Effector memory CD8-positive, alpha-beta T cell (primary cell): ENCODE measurements at places on chromosomes 5 and 9.

GRCh38 chr5:158802941-158803341, 296.8 kb downstream of the EBF1 start:
- H3K4me1 ChIP-seq: no peaks in the 10 kb centered on the region
- H3K27ac ChIP-seq: no peak overlapping the region
- DNase-seq: no peak

DNA sequence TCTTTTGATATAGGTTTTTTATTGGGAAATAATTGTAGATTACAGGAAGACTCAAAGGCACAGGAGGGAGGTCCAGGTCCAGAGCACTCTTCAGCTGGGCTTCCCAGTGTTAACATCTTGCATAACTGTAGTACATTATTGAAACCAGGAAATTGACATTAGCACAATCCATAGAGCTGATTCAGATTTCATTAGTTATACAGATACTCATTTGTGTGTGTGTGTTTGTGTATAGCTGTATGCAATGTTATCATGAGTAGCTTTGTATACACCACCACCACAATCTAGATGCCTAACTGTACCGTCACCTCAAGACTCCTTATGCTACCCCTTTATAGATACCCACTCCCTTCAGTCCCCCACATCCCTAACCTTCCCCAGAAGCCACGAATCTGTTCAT, 47.9 kb downstream of the SLC36A1 start:
- no peak overlapping the region for H3K4me3 ChIP-seq
- no peaks in the 10 kb centered on the region for H3K27me3 ChIP-seq
- H3K4me1 ChIP-seq: no peaks in the 10 kb centered on the region
- no peak for DNase-seq

DNA sequence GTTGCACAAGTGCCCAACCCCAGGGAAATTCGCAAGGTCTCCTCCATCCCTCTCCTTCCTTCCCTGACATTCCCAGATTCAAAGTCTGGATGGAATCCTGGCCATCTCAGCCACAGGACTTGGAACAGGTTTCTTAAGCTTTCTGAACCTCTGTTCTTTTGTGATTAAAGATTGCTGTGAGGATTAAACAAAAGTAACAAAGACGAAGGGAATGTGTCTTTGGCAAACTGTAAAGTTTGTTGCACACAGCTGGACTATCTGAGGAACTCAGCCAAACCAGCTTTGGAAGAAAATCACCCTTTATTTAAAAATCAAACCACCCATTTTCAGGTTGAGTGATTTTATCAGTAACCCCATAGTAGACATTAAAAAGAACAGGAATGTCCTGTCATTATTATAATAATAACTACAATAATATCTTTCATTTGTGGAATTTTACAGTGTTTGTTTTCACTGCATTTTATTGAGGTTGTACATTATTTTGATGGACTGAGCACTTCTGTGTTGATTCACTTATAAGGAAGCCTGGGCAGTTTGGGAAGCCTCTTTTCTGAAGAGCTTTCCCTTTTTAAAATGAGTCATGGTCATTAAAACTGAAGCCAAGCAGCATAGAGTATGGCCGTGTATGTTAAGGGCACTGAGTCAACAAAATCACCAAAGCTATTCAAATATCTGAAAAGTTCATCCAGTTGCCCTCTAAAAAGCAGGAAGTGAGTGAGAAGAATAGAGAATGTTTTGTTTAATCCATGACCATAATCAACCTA, 310.2 kb downstream of the AGTPBP1 start:
- no peak for DNase-seq
- peaks cover 76% of the 10 kb centered on the region for H3K27me3 ChIP-seq
- no peak overlapping the region for H3K27ac ChIP-seq
- no peaks in the 10 kb centered on the region for H3K36me3 ChIP-seq
- no peak overlapping the region for H3K4me3 ChIP-seq

- no peak overlapping the region for H3K27ac ChIP-seq
- H3K4me1 ChIP-seq: no peaks in the 10 kb centered on the region
- no peaks in the 10 kb centered on the region for H3K36me3 ChIP-seq
Observed at GRCh38 chr5:34639852-34640626, 16.1 kb upstream of the RAI14 start.

DNA sequence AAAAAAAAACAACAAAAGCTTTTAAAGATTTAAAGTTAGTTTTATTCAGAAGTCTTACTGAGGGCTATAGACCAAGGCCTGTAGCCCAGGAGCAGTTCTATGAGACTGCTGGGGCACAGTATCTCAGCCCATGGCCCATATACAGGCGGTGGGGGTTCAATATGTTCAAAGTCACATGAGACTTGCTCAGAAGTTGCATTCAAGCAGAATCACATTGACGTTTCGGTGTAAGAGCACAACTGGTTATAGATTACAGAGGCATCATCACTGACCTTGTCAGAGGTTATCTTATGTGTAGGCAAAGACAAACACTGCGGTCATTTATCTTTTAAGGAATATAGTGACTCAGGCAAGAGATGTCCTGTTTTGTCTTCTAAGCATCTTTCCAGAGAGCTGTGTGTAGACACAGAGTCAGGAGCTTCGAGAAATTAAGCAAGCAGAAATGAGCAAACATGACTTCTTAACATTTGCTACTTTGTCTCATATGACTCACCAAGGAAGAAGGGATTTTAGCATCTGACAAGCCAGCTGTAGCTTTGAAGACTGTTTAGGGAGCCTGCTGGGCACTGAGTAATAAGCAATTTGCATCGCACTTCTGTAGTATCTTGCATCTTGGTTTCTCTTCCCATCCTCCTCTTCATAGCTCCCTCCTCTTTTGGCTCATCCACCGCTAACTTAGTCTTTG, 12.9 kb upstream of the F2RL1 start:
- no peak overlapping the region for H3K4me3 ChIP-seq
- H3K36me3 ChIP-seq: no peaks in the 10 kb centered on the region
- H3K4me1 ChIP-seq: no peaks in the 10 kb centered on the region
- no peak overlapping the region for H3K27ac ChIP-seq
- peaks cover 24% of the 10 kb centered on the region for H3K27me3 ChIP-seq

DNA sequence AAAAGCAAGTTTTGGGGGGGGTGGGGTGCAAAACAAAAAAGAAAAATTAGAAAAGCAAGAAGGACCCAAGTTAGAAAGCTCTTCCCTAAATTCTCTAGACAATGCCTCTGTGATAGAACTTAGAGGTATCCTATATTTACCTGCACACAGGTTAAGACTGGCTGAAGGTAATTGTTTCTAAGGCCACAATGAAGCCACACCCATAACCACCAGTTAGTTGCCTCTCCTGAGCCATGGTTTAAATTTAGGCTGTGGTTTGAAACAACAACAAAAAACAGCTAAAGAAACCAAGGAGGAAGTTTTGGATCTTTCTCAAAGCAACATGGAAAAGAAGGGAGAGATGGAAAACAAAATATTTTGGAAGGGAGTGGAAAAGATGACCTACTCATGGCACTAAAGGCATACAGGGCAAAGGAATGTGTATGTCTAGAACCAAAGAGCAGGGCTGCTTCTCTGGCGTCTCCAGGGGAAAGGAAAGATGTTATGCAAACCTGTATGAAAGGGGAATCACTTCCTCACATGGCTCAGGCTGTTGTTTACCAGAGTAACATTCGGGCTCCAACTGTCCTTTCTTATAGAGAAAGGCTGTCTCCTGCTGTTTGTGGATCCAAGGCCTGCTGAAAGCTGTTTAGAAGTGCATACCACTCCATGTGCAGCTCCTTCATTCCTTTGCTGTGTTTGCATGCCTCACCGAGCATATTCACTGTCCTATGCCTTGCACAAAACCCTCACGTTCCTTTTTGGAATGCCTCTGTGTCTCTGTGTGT, 408.9 kb upstream of the MPDZ start:
- no peak overlapping the region for H3K27ac ChIP-seq
- DNase-seq: no peak
- no peaks in the 10 kb centered on the region for H3K4me1 ChIP-seq
- H3K4me3 ChIP-seq: no peak overlapping the region

DNA sequence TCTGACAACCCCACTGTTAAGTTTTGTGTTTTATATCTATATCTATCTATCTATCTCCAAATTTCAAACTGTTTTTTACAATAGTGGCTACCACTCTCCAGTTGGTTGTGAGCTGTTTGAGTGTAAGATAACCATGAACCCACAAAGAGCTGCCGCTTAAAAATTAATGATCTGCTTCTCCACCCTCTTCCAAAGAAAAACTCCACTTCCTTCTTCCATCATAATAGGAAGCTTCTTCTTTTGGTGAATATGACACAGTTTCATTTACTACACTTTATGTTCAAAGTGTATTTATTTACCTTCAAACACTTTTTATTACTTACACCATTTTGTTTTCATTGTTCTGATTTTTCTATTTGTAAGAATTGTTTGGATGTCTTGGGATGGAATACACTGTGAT, 37.9 kb downstream of the SPZ1 start:
- H3K4me1 ChIP-seq: no peaks in the 10 kb centered on the region
- no peaks in the 10 kb centered on the region for H3K36me3 ChIP-seq

- H3K4me3 ChIP-seq: no peak overlapping the region
- no peak overlapping the region for H3K27ac ChIP-seq
Observed at GRCh38 chr5:169260896-169261569, 39.9 kb downstream of the SLIT3 start.

GRCh38 chr5:125579182-125579581, 832.7 kb upstream of the ZNF608 start:
- H3K27ac ChIP-seq: no peak overlapping the region
- no peaks in the 10 kb centered on the region for H3K4me1 ChIP-seq
- H3K36me3 ChIP-seq: no peaks in the 10 kb centered on the region

DNA sequence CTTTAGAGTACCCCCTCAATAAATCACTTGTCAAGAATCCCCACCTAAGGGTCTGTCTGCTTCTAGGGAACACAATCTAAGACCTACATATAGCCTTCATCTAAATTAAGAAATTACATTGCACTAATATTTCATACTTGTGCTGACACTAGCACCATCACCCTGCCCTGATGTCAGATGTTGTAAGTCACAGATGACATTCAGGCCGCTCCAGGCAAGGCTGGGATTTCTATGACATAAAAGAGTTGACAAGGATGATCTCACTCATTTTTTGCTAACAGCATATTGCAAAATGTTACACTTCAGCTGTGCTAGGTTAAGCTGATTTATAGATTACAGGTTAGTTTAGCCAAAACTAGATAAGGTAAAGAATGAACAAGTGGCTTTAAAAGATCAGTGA, 372.5 kb upstream of the GRIA1 start:
- H3K27me3 ChIP-seq: no peaks in the 10 kb centered on the region
- no peaks in the 10 kb centered on the region for H3K36me3 ChIP-seq
- DNase-seq: no peak
- H3K4me3 ChIP-seq: no peak overlapping the region
- H3K4me1 ChIP-seq: no peaks in the 10 kb centered on the region

GRCh38 chr5:173591056-173591514, 25.4 kb downstream of the BOD1 start:
- DNase-seq: no peak
- no peaks in the 10 kb centered on the region for H3K27me3 ChIP-seq
- H3K36me3 ChIP-seq: peaks cover 4% of the 10 kb centered on the region
- H3K4me3 ChIP-seq: no peak overlapping the region
- no peak overlapping the region for H3K27ac ChIP-seq

- no peaks in the 10 kb centered on the region for H3K27me3 ChIP-seq
- DNase-seq: no peak
- no peaks in the 10 kb centered on the region for H3K36me3 ChIP-seq
- no peaks in the 10 kb centered on the region for H3K4me1 ChIP-seq
- H3K4me3 ChIP-seq: no peak overlapping the region
Observed at GRCh38 chr9:19148187-19148586, 20.9 kb upstream of the PLIN2 start.

- H3K27ac ChIP-seq: no peak overlapping the region
- H3K27me3 ChIP-seq: no peaks in the 10 kb centered on the region
- H3K36me3 ChIP-seq: no peaks in the 10 kb centered on the region
- no peak overlapping the region for H3K4me3 ChIP-seq
- H3K4me1 ChIP-seq: peaks cover 40% of the 10 kb centered on the region
Observed at GRCh38 chr9:137703842-137704508, 85.2 kb downstream of the EHMT1 start.

DNA sequence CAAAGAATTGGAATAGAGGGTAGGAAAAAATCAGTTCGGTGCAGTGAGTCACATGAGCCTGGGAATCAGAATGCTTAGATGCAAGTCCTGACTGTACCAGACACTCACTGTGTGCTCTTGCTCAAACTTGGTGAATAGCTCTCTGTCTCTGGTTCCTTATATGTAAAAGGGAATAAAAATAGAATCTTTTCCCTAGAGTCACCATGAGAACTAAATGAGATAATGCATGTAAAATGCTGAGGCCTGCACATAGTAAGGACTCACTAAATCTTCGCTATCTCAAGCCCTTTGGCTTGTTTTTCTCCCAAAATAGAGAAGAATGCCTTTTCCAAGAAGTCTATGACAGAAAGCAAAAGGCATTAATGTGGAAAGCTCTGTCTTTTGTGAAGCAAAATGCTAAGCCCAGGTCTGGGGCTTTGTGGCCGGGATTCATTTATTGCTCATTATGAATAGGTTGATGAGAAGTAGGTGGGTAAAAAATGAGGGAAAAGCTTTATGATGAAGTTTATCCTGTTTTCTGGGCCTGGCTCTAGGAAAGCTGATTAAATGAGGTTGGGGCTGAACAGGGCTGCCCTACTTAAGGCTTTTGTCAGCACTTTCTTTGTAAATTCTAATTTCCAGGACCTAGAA, 483.3 kb downstream of the DMAC1 start:
- H3K27me3 ChIP-seq: peaks cover 25% of the 10 kb centered on the region
- no peaks in the 10 kb centered on the region for H3K4me1 ChIP-seq
- no peak overlapping the region for H3K27ac ChIP-seq
- H3K4me3 ChIP-seq: no peak overlapping the region
- no peak for DNase-seq

- no peaks in the 10 kb centered on the region for H3K36me3 ChIP-seq
- DNase-seq: no peak
- peaks cover 9% of the 10 kb centered on the region for H3K27me3 ChIP-seq
- H3K4me3 ChIP-seq: no peak overlapping the region
- no peaks in the 10 kb centered on the region for H3K4me1 ChIP-seq
Observed at GRCh38 chr5:39698838-39699560, 274.2 kb upstream of the DAB2 start.

DNA sequence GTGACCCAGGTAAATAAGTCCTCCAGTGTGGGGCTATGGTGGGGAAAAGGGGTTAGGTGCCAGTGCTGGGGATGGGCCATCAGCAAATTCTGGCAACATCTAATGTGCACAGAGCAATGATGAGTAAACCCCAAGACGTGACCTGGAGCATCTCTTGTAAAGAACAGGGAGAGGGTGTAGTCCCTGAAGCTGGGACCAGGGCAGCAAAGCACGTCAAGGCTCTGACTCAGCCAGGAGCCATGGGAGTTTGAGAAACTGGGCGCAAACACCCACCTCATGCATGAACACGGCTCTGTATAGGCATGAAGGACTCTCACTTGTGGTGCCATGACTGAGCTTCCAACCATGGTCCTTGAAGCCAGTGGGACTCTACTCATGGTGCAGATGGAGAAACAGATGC, 51.8 kb downstream of the DUSP1 start:
- peaks cover 2% of the 10 kb centered on the region for H3K36me3 ChIP-seq
- DNase-seq: no peak

GRCh38 chr5:150616024-150616470, 24.4 kb upstream of the SYNPO start:
- DNase-seq: no peak
- peaks cover 30% of the 10 kb centered on the region for H3K27me3 ChIP-seq
- no peak overlapping the region for H3K4me3 ChIP-seq
- H3K27ac ChIP-seq: no peak overlapping the region

GRCh38 chr5:94893412-94894135, 275.1 kb downstream of the SLF1 start:
- H3K4me1 ChIP-seq: no peaks in the 10 kb centered on the region
- no peaks in the 10 kb centered on the region for H3K36me3 ChIP-seq
- H3K27me3 ChIP-seq: peaks cover 7% of the 10 kb centered on the region
- DNase-seq: no peak
- H3K27ac ChIP-seq: no peak overlapping the region

GRCh38 chr9:16450578-16450977, 419.9 kb downstream of the BNC2 start:
- no peak overlapping the region for H3K27ac ChIP-seq
- no peaks in the 10 kb centered on the region for H3K4me1 ChIP-seq
- DNase-seq: no peak
- no peaks in the 10 kb centered on the region for H3K27me3 ChIP-seq
- no peak overlapping the region for H3K4me3 ChIP-seq
